PC-3 (cell line): ENCODE measurements at places on chromosomes 3 and 15.

DNA sequence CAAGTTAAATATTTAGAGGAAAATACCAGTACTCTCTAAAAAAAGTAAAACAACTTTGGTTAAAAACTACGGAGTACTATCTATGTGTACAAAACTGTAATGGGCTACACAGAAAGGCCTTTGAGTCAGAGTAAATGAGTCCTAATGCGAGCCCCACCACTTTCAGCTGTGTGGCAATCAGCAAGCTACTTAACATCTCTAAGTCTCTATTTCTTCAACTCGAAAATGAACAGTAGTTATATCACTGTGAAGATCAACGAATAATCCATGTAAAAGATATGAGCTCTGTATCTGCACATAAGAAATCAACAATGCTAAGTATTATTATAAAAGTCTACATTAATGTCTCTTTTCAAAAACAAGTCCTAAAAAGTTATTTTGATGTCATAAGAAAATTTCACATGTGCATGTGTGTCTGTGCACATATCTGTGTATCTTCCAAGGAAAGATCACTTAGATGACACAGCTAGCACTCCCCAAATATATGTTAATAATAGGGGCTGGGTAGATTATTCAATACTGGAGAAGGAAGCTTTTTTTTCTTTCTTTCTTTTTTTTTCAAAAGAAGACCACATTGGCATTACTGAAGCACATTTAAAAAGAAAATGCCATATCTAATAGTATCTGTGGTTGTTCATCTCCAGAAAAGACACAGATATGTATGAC, 58.8 kb downstream of the TBC1D5 start:
- DNase-seq, result no peak

GRCh38 chr3:47741925-47742324, 39.8 kb downstream of the SMARCC1 start:
- DNase-seq, result no peak

- no peak for DNase-seq
Measured at GRCh38 chr3:122387709-122388108, 3.7 kb downstream of the FAM162A start.

DNA sequence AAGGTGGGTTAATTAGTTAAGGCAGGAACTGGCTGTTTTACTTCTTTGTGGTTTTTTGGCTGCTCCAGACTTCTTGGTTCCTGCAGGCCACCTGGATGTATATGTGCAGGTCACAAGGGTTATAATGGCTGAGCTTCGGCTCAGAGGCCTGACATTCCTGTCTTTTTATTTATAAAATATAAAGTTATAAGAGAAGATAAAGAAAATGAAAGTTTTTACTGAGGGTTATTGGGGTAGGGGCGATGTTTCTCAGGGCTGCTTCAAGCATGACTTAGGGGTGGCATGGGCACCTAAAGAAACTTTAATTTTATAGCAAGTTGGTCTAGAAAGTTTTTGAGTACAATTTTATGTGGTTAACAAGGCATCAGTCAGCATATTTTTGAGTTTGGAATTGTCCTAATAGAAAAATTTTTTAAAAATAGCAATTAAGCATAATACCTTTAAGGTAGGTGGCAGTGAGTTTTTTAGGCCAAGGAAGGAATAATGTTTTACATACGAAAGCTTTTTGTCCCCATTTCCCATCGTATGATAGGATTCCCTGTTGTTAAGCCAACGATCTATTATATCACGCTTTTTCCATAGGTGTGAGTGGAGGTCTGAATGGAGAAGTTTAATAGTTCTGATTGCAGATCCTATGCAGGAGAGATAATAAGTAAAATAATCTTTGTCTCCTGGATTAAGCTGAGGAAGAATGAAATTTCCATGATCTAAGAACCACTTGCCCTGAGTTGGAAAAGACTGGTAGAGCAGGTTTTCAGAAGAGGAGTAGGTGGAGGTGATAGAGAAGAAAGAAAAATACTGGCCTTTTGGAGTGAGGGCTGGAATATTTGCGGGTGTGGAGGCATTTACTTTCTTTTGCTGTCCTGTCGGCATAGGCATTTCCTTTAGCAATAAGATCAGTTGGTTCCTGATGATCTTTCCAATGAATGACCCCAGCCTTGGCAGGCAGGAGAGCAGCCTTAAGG, 10.1 kb downstream of the STRIT1 start:
- DNase-seq, result peak; percentile 18

DNA sequence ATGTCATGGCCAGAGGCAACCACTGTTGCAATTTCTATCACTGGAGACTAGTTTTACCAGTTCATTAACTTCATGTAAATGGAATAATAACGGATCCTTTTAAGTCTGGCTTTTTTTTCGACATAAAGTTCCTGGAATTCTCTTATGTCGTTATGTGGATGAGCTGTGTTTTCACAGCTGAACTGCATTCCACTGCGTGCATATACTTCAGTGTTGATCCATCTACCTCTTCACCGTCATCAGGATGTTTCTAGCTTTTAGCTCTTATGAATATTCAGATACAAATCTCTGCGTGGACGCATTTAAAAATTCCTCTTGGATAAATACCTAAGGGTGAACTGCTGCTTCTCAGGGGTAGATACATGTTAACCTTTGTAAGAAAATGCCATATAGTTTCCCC, 15.6 kb upstream of the CYFIP1 start:
- DNase-seq, result no peak
